Common myeloid progenitor, CD34-positive (primary cell): ENCODE measurements at places on chromosomes 5 and 9.

DNA sequence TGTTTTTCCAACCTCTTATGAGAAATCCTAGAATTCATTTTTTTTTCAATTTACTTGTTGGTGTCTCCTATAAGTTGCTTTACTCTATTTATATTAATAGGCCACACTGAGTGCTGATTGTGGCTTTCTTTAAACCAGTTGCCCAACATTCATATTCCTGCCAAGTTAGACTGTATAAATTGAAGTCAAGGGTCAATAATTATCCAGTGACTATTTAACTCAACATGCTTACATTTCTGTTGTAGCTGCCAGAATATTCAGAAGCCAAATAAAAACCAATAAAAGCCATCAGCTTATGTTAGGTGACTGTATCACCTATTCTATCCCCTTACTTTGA, 169.0 kb downstream of the PTPRD start:
- no peak for DNase-seq

DNA sequence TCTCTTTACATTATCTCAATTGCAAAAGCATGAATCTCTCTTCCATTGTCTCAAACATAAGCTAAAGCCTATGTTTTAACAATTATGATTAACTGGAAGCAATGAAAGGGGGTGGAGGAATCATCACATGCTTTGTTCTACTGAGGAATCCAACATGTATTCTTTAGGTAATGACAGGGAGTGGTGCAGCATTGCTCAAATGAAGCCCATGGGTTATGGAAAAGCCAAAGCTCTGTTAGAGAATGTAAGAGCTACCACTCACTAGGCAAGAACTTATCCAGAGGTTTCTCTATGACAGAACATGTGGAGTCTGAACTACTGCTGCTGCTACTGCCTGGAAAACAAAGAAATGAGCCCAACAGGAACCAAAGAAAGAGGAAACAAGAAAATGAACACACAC, 28.7 kb downstream of the KIF3A start:
- DNase-seq = no peak

DNA sequence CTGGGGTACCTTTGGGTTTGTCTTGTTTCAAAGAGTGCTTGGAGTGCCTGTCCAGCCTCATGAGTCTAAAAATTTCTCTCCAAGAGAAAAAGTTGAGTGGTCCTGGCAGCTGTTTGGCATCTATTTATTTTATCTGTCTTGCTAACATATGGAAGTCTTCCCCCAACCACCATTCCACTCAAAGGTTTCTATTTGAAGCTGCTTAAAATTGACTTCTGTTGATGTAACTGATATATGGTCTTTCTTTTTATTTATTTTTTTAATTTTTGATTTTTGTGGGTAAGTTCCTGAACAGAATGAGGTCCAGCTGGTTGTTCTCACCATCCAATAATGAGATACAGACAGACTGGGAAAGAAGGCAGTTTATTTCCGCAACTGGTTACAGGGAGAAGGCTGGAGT, 178.7 kb upstream of the SGCD start:
- no peak for DNase-seq

GRCh38 chr5:33048315-33048714, 337.2 kb downstream of the NPR3 start:
- DNase-seq = no peak

GRCh38 chr9:134046894-134047681, 20.7 kb downstream of the BRD3 start:
- DNase-seq = no peak

DNA sequence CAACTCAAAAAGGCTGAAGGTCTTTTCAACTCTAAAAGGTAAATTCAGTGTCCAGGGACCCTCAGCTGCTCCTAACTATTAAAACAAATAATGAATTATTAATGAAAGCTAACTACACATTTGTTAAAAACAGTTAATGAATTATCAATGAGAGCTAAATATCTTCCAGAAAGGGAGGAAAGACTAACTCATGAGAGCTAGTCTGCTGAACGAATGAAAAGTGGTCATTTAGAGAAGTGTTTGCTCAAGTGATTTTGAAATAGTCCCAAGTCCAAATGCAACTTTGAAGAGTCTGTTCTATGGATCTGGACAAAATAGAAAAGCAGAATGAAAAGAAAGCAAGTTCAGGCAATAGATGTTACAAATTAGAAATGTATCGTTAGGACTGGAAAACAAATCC, 133.9 kb upstream of the SPEF2 start:
- no peak for DNase-seq

- no peak for DNase-seq
These were observed 188.9 kb downstream of the ARHGAP26 start for GRCh38 chr5:142958944-142959682.

DNA sequence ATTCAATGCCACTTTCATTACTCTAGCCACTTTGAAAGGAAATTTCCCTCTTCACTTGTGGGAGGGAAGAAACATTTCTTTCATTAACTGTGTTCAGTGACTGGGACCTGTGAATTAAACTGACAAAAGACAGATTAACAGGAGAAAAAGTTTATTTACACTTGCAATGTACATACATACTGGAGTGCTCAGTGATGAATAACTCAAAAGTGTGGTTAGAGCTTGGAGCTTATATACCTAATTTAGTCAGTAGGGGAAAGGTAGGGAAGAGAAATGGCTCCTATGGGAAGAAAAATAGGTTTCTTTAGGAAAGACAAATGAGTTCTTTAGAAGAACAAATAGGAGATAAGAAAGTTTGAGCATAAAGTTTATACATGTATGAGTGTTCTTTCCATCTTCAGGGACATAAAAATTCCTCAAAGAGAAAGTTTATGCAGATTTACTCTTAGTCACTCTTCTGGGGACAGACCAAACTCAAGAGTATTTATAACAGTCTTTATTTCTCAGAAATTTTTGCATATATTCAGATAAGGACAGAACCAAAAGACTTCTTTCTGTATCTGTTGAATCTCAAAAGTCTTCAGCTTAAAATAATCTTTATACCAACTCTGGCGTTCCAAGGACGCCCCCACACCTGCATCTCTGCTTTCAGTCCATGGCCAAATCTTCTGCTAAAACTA, 120.0 kb upstream of the RAI14 start:
- DNase-seq = no peak

GRCh38 chr5:57559110-57559635, 76.6 kb upstream of the ACTBL2 start:
- DNase-seq = no peak

DNA sequence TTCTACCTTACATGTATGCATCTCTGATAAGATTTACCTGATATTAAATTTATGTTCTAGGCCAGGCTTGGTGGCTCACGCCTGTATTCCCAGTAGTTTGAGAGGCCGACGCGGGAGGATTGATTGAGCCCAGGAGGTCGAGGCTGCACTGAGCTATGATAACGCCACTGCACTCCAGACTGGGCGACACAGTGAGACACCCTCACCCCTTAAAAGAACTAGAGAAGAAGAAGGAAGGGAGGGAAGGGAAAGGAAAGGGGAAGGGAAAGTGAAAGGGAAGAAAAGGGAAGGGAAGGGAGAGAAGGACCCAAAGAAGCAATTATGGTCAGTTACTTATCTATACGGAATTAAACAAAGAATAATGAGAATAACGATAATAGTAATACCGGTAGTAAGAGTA, 1.2 kb upstream of the RFK start:
- DNase-seq = no peak

DNA sequence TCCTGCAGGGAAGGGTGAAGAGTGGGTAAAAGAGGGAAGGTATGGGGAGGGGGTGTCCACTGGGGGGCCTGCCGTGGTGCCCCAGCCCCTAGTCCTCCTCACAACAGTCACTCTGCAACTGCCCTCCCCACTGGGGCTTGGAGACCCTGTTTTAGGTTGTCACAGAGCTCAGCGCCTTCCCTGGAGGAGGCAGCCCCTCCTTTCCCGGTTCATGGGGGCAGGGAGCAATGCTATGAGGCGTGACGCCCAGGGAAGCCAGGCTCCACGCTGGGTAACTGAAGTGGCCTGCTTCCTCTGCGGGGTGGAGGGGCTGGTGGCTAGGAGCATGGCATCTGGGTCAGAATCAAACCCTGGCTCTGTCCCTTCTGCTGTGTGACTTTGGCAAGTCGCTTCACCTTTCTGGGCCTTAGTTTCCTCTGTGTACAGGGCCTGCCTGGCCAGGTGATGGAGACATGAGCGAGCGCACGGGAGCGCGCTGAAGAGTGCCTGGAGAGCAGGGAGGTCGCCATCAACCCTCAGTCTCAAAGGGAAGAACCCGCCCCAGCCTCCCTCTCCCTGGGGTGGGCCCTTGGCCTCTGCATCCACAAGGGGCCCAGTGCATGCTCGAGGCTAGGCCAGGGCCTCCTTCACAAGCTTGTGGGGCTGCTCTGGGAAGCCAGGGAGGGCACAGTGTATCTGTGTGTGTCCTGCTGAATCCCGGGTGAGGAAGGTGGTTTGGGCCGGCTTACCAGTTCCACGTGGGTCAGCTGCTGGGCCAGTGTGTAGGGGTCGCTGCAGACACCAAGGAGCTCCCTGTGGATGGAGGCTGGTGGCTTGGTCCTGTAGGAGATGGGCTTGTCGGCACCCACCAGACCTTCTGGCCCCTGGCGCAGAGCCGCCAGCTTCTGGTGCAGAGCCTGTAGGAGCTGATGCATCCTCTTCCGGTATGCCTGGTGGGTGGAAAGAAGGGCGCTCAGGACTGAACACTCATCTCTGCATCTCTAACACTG, 56.4 kb upstream of the RNF130 start:
- DNase-seq = no peak

- DNase-seq = no peak
These were observed 34.5 kb downstream of the DAB2IP start for GRCh38 chr9:121685795-121686377.

- DNase-seq = no peak
These were observed 307.2 kb downstream of the HTR1A start for GRCh38 chr5:63655043-63655442.

DNA sequence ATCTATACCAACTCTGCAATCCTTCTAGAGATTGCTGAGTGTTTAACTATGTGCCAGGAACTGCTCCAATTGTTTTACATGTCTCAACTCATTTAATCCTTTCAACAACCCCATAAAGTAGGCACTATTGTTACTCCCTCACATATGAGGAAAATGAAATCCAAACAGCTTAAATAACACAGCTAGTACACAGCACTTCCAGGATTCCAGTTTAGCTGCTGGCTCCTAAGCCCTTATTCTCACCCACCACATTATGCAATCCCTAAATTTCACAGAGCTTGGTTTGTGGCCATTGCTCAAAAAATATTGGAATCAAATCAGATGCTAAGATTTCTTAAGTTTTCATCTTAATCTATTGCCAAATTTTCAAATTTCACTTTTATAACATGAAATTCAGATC, 84.9 kb downstream of the PRELID2 start:
- no peak for DNase-seq

- DNase-seq = no peak
These were observed 29.2 kb upstream of the FBP1 start for GRCh38 chr9:94668418-94668927.

GRCh38 chr9:112496074-112496722, 9.6 kb downstream of the KIAA1958 start:
- DNase-seq = no peak

GRCh38 chr5:142015781-142016533, 3.1 kb upstream of the GNPDA1 start:
- peak; percentile 78 for DNase-seq

DNA sequence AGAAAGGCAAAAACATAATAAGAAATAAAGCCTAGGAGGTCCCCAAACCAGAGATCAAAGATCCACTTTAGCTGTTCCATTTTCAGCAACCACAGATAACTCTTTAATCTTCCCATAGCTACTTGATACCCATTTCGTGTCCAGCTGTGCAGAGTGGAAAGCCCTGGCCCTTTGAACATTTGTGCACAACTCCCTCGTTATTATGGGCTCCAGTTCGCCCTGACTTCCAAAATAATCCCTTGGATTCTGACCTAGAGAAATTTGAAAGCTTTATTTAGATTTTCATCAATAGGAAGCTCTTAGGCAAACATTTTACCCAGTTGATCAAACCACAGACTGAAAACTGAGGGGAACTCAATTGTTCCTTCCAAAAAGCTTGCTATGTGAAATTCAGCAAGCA, 4.8 kb downstream of the MYOT start:
- DNase-seq = no peak

- no peak for DNase-seq
These were observed 264.0 kb downstream of the FAM114A2 start for GRCh38 chr5:153774686-153775085.

GRCh38 chr9:134325096-134325812, 1.0 kb upstream of the RXRA start:
- DNase-seq = peak; percentile 59

- no peak for DNase-seq
These were observed 160.4 kb downstream of the NSG2 start for GRCh38 chr5:174205939-174206338.

DNA sequence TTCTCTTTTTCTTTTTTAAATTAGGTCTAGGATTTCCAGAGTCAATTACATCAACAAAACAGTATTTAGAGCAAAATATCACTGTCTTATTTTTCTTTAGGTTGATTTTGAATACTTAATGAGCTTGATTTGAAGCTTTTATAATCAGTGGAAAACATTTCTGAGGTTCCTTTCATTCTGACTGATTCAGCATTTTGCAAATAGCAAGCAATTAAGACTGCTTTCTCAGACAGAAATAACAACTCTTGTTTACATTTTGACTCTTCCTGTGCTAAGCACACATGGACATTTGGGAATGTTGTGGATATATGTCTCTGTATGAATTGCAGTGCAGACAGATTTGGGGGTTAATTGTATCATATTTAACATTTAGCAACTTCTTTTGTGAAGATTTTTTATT, 22.2 kb upstream of the MCCC2 start:
- DNase-seq = no peak

DNA sequence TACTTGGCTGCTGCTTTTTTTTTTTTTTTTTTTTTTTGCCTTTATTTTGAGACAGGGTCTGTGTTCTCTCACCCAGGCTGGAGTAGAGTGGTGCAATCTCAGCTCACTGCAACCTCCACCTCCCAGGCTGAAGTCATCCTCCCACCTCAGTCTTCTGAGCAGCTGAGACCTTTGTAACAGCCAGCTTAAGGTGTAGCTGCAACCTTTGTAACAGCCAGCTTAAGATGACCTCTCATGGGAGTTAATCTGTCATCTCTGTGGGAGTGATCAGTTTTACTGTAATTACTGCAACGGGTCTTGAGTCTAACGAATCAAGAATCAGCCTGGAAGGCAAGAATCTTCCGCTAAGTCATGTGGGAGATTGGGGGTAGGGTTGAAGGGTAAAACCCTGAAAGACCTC, 31.6 kb upstream of the SNX2 start:
- DNase-seq = no peak

GRCh38 chr9:19074229-19074628, 25.0 kb downstream of the RRAGA start:
- no peak for DNase-seq

- no peak for DNase-seq
These were observed 29.5 kb upstream of the RAPGEF1 start for GRCh38 chr9:131769361-131769760.
